GM23248 (cell line): ENCODE measurements at places on chromosomes 6 and 20. TPM values are rescaled to one million over a fixed set of nuclear protein-coding genes. Genes with fewer than 3 reads are reported as not detected.

Gene RNF5
- 48.1 and 48.2 TPM in 2 replicates for total RNA-seq

Gene ERVFRD-1
- total RNA-seq = not detected in 2 replicates

Gene ZNF451
- 39.0 and 42.4 TPM in 2 replicates for total RNA-seq

- peak; percentile 61 for DNase-seq
- H3K27ac ChIP-seq = peak overlapping the region; percentile 92
- H3K4me3 ChIP-seq = peak overlapping the region; percentile 97
Measured at GRCh38 chr20:44208770-44209169, 1.8 kb downstream of the OSER1 start.

DNA sequence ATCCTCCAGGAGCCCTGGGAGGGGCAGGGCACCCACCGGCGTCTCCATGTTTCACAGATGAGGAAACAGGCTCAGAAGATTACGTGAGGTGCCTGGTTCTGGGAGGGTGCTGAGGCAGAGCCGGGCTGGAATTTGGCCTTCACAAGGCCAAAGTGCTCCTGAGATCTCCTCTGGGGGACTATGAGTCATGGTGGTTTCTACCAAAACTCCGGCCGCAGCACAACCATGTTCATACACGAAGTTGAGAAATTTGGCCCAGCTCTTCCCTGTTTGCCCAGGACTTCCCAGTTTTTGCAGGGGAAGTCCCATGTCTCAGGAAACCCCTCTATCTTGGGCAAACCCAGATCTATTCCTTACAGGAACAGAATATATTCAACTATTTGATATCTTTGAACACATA, 172.9 kb upstream of the CDYL start:
- H3K27ac ChIP-seq = peak overlapping the region; percentile 30
- peak; percentile 91 for DNase-seq
- no peaks in the 10 kb centered on the region for H3K27me3 ChIP-seq

DNA sequence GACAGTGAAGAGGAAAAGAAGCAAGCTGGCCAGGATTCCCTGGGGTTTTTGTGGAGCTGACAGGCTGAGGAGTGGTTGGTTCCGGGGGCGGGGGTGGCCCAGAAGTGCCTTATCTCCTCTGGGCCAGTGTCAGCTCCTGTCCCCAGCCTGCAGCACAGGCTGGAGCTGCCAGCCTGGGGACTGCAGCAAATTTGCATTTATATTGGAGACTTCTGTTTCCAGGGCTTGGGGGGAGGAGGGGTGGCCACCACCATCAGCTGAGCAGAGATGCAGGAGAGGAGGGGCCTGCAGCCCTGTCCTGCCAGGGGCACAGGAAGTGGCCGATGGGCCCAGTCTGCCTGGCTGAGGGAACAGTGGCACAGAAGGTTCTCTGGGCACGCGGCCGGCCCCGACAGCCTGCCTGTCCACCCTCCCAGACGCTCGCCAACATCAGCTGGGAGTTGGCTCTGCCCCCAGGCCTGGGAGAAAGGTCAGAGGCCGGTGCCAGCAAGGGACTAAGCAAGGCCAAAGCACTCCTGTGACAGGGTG, 24.3 kb upstream of the SCRT2 start:
- H3K4me3 ChIP-seq = no peak overlapping the region
- H3K27ac ChIP-seq = no peak overlapping the region
- H3K4me1 ChIP-seq = no peaks in the 10 kb centered on the region
- no peaks in the 10 kb centered on the region for H3K36me3 ChIP-seq

DNA sequence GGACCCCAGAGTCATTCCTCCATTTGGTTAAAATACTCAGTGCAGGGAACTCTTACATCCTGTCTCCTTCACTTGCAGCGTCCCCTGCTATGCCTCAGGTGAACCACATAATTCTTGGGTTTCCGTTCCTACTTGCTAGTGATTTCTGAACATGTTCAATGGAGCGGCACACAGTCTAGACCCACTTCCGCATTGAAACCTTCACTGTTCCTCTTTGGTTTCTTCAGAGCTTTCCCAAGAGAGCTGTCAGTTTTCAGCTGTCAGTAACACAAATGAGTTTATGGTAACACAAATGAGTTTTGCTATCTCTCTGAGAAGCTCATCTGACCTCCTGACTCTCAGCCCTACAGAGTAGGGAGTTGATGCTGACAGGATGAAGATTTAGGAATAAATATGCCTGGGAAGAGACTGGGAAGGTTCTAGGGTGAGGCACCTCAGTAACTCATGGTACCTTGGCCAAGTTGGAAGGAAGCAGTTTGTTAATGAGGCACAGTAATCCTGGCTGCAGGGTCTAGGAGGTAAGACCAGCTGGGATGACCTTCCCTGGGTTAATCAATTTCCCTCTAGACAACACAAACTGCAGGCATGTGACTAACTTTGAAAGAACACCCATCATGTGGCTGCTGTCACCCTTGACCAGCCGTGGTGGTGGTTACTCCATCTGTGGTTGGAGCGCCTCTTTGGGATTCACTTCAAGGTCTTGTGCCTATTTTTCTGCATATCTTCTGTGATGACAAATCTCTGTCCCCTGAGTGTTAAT, 5.4 kb downstream of the SYS1 start:
- H3K27me3 ChIP-seq = no peaks in the 10 kb centered on the region
- DNase-seq = no peak
